ENCODE measurements at places on chromosomes 5 and 9.

GRCh38 chr5:73373814-73374510 lies 74.6 kb downstream of the FOXD1 start:
- no peak for DNase-seq

GRCh38 chr9:105116052-105116868 lies 128.2 kb upstream of the SLC44A1 start:
- peak; percentile 4 for DNase-seq

- DNase-seq: no peak
Measured at GRCh38 chr5:58094031-58094430, 365.9 kb downstream of the PLK2 start.

- DNase-seq: no peak
Measured at GRCh38 chr5:43049236-43049635, 9.1 kb upstream of the ANXA2R start.

DNA sequence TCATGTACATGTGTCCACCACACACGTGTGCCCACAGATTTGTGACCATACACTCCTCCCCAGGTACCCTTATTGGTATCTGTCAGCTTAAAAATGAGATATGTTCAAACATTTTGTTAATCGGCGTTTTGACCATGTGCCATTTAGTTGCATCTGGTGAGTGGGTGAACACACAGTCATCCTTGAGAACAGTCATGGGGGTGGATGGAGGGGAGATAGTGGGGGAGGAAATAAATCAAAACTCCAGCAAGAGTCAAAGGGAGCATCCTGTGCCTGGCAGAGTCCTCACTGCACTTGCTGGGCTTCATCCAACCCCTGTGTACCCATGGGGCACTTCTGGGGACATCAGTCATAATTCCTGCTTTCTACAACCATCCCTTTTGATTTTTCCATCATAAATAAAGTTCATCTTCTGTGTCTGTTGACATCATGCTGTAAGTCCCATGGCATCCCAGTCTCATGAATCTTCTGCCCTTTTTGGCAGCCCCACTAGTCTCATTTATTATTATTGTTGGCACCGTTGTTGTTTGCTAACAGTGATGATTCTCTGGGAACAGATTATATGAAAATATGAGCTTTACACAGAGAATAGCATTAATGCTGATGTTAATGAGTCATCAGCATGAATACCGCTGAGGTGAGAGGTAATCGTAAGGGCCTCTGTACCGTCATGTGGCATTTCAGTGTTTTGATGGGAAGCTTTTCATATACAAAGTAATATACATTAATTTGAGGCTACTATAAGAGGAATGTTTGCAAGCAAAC lies 24.4 kb upstream of the CLK4 start:
- no peak for DNase-seq

DNA sequence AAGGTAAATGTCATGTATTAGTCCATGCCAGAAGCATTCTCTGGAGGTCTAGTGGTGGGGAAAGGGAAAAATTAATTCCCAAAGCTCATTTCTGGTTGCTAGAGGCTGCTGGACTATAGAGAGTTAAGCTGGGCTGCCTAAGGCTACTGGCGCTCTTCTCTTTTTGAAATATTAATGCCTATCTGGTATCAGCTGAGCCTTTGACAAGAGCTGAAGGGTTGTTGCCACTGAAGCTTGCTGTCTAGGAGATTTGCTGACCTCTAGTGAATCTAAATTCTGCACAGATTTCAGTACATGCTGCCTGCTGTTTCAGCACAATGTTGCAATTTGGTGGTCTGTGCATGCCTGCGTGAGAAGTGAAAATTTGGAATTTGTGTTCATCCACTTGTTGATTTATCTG lies 29.1 kb upstream of the PLCXD3 start:
- DNase-seq: no peak

GRCh38 chr5:31934156-31934555 lies 240.0 kb downstream of the GOLPH3 start:
- DNase-seq: no peak

- DNase-seq: no peak
Measured at GRCh38 chr9:87167161-87167560, 219.9 kb upstream of the GAS1 start.

DNA sequence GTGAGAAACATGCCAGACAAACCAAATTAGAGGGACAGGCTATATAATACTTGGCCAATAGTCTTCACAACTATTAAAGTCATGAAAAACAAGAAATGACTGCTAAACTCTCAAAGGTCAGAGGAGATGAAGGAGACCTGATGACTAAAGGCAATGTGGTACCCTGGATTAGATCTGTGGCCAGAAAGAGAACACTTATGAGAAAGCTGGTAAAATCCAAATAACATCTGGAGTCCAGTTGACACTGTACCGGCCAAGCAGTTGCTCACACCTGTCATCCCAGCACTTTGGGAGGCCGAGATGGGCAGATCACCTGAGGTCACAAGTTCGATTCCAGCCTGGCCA lies 24.4 kb downstream of the ATOX1 start:
- no peak for DNase-seq

GRCh38 chr9:125106285-125106893 lies 36.9 kb downstream of the SCAI start:
- DNase-seq: no peak

GRCh38 chr5:142627383-142628217 lies 58.3 kb downstream of the FGF1 start:
- peak; percentile 74 for DNase-seq

GRCh38 chr9:131270171-131271015 lies 5.9 kb downstream of the FAM78A start:
- no peak for DNase-seq

- DNase-seq: no peak
Measured at GRCh38 chr9:105259731-105260612, 15.5 kb downstream of the SLC44A1 start.

- DNase-seq: no peak
Measured at GRCh38 chr5:161660806-161661205, 24.7 kb upstream of the GABRA6 start.

GRCh38 chr9:18668944-18669343 lies 195.0 kb downstream of the ADAMTSL1 start:
- peak; percentile 36 for DNase-seq

DNA sequence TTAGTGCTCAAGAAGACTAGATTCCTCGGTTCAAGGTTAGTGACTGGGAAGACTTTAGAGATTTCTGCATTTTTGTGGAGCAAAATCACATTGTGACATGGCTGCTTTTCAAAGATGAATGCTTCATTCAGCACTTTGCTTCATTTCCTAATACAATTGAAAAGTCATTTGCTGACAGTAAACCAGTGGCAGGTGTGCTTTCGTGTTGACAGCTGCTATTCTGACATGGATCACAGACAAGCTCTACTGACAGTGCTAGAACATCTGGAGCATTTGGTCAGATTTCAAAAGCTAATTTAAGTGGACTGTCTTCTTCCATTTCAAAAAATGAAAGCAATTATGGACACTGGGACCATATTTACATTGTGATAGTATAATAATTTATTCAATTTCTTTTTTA lies 1060.1 kb downstream of the PTPRD start:
- DNase-seq: no peak

DNA sequence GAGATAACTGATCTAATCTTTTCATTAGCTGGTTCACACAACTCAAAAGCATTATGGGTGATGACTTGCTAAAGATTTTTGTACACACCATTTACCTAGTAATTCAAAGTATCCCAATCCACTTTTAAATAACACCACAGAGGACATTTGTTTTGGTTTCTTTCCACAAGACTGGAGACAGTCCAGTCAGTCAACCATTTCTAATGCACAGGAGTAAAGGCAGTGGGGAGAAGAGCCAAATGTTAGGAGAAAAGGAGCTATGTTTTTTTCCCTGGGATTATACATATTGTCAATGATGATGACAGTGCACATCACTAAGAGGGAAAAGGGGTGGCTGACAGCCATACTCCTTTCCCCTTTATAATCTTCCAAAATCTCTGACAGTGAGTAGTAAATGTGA lies 240.9 kb downstream of the GABRB2 start:
- no peak for DNase-seq

DNA sequence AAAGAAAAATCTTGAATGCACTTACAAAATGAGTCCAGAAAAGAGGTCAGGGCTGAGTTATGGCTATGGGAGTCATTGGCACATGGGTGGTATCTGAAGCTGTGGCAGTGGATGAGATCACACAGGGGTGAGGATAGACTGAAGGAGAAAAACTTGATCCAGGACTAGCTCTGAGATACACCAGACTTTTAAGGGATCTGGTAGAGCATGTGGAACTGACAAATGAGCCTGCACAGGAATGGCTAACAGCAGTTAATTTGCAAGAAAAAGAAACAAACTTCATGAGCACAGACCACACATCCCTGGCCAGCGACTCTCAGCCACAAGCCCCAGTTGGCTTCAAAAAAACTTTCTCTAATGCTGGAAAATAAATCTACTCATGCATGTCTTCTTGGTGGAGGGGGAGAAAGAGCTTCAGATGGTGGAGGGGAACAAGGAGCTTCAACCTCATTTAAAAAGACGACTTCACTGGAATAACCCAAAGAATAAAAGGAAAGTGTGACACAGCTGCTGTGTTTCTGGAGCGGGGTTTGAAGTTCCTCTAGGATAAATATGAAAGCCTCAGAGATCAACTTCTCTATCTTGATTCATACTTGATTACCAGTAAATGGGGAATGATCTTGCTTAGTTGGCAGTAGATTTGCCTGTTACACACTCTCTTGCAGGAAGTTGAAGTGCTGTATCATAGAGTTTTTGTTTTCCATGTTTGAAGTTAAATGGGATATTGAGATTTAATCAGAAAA lies 33.6 kb downstream of the TNFAIP8 start:
- no peak for DNase-seq

DNA sequence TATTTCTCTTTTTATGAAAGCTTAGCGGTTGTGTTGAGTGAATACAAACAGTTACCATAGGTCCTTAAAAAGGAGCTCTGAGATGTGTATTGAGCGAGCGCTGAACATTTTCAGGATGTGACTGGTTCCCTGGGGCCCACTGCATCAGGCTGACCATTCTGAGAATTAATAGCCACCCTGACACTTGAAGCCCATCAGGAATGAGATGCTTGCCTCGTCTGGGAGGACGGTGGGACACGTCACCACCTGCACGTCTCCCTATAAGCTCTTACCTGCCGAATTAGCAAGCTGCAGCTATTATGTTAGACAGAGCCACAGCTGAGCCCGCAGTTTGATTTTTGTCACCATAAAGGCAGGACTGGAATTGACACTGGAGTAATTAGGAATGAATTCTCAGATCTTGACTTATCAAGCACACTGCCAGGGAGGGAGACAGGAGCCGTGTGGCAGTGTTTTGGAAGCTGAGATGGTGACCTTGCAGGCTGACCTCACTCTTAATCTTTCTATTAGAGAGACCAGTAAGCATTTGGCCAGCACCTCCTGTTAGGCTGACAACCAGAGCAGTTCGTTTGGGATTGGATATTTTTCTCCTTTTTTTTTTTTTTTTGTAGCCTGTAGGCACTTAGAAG lies 373.1 kb upstream of the WWC1 start:
- DNase-seq: no peak

DNA sequence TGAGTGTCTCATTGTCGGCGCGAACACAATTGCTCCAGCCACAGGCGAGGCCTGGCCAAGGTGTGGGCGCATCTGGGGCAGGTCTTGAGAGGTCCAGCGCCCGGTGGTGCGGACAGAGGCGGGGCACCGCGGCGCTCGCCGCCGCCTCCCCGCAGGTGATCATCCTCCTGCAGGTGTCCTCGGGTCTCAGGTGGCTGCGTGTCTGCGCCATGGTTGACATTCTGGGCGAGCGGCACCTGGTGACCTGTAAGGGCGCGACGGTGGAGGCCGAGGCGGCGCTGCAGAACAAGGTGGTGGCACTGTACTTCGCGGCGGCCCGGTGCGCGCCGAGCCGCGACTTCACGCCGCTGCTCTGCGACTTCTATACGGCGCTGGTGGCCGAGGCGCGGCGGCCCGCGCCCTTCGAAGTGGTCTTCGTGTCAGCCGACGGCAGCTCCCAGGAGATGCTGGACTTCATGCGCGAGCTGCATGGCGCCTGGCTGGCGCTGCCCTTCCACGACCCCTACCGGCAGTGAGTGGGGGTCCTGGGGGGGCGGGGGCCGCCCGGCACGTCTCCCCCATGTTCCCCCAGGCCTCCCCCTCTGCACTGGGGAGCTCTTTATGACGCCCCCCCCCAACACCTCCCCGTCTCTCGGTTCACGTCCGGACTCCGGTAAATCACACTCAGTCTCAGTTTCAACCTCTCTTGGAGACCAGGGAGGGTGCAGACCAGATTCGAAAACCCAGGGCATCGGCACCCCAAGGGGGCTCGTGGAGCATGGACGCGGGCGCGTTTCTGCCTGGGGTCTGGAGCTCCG lies 446 bp downstream of the NXNL2 start:
- no peak for DNase-seq

DNA sequence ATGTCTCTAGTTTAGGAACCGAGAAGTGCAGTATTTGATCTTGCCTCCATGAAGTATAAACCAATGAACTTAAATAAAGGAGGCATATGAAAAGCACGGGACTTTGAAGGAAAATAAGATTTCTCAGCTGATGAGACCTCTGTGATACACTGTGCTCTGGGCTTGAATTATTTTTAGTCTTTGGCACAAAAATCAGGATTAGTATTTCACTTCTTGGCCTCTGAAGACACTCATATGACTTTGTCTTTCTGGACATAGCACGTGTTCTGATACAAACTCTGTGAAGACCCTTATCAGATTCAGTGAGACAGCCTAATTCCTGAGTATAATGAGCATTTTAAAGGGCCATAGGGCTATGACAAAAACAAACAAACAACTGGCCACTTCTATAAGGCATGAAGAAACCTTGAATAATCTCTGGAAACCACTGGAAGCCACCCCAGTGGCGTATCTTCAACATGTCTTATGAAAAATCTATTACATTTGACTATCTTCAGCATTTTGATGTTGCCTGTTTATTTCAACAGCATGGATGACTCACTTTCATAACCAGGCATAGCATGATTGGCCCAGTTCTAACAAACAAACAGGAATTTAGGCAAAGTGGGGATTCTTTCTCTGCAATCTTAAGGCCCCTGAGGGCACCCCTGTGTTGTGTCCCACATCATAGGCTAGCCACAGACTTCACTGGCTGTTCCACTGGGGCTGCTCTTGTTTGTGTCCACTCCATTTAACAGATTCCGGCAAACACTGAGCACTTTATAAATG lies 90.3 kb upstream of the ZNF462 start:
- no peak for DNase-seq

GRCh38 chr5:178674334-178674733 lies 47.5 kb upstream of the CLK4 start:
- DNase-seq: no peak

- no peak for DNase-seq
Measured at GRCh38 chr5:11261241-11261640, 500.2 kb upstream of the DAP start.

DNA sequence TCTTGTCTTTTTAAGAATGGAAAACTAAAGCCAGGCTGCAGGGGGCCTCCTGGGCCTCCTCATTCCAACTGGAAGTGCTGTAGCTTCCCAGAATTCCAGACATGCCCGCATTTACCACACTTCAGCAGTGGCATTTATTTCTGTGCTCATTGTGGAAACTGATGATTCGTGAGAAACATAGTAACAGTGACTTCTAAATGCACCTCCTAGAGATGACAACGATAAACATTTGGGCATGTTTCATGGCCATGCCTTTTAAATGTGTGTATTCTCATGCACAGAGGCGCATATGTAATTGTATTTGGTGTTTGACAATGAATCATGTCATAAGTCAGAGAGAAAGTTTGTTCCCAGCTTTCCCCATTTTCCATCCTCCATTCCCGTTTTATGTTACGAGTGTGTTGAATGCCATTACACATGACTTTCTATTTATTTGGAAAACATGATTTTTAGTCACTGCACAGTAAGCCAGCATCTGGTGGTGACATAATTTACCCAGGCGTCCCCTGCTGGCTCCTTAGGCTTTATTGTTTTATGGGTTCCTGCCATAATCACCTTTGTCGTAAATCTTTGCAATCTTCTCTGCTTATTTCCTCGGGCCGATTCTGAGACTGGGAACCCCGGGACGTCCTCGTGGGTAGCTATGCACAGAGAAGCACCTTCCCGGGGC lies 68.8 kb upstream of the FCN2 start:
- DNase-seq: no peak
